ENCODE measurements at places on chromosomes 3 and 15. TPM values are rescaled to one million over a fixed set of nuclear protein-coding genes. Genes with fewer than 3 reads are reported as not detected.

DNA sequence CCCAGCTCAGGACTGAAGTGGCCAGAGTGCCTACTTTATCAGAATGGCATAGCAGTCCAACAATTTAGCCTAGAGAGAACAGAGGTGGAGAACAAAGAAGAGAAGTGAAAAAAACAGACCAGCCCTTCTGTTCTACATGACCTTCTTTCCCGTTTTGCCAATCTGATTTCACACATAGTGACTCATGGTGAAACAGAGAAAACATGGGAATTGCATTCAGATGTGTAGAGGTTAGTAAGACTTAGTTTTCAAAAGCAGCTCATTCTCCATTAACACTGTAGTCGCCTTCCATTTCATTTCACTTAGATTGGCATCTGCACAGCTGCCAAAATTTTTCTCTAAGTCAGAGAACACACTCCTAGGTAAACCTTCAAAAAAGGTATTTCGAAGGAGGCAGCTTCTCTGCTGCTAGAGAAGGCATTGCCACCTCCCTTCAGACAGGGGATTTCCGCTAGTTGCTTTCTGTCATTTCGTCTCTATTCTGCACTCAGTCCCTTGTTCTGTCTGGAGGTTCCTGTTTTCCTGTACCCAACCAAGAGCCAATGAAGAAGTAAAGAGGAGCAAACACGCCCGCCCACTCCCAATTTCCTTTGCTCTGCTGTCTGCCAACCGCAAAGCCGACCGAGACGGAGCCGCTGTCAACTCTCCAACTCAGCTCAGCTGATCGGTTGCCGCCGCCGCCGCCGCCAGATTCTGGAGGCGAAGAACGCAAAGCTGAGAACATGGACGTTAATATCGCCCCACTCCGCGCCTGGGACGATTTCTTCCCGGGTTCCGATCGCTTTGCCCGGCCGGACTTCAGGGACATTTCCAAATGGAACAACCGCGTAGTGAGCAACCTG is at the start of gene ARL6IP5:
Gene ARL6IP5 (plus strand): TSS at position 612 of the 842 bp plus-strand sequence. CDS start 111 bp downstream, at position 723.
- H3K36me3 ChIP-seq, result no peaks in the 10 kb centered on the region
- peaks cover 37% of the 10 kb centered on the region for H3K4me1 ChIP-seq
- H3K27me3 ChIP-seq, result no peaks in the 10 kb centered on the region
- peak within 1 kb of the TSS; percentile 81 for H3K4me3 ChIP-seq

DNA sequence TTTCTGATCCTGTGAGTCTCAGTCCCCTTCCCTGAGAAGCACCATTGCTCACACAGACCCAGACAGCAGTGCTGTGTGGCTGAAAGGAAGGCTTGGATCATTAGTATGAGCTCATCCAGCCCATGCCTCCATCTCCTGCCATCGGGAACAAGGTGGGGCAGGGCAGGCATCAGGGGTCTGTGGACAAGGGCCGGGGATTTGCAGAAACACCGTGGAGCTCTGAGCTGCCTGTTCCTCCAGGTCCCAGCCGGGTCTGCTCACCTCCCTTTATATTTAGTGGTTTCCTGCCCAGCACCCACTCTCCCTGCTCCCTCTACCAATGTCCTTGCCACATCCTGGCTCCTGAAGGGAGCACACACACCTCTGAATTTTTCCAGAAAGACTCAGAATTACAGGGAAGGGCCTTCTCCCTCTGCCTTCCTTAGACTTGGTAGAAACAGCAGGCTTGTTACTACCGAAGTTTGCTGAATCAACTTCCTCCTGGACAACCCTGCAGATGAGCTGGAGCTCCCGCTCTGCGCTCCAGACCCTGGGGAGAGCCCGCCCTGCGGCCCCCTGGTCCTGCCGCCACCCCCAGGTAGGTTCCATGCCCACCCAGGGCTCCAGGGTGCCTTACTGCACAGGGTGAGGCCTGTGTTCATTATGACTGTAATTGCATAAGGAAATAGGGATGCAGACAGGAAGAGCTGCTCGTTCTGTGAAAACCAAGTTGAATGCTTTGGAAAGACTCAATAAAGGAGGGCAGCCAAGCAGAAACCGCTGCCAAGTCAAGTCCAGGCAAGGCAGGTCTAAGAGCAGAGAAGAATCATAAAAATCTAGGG is 128.1 kb downstream of the NSMCE3 start:
- H3K4me1 ChIP-seq, result peaks cover 15% of the 10 kb centered on the region
- no peaks in the 10 kb centered on the region for H3K27me3 ChIP-seq
- H3K36me3 ChIP-seq, result no peaks in the 10 kb centered on the region
- H3K27ac ChIP-seq, result no peak overlapping the region
- no peak for DNase-seq
- H3K4me3 ChIP-seq, result no peak overlapping the region

DNA sequence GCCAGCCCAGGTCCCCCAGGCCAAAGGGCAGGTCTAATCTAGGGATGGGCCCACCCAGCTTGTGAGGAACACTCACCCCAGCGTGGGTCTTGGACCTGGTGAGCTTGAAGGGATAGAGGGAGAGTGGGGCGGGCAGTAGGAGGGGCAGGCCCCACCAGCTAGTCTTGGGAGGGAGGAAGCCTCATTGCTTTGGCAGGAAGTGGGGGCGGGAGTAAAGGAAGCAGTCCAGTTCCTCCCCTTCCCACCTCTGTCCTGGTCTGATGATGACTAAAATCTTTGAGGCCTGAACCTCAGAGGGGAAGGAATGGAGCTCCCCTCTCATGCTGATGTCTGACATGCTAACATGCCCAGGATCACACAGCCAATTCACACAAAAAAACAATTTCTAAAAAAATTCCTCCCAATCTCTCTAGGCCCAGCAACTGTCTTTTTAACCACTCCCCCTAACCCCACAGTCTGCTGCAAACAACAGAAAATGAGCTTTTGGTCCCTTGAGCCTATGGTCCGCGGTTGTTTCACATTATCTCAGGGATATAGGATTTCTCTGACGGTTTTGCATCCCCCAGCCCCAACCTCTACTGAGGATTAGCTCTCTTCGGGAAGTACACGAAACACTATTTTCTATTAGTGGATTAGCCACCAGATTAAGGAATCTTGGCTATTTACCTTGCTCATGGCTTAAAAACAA is 30.7 kb upstream of the DUSP7 start:
- H3K4me3 ChIP-seq, result no peak overlapping the region
- H3K27ac ChIP-seq, result no peak overlapping the region
- no peak for DNase-seq
- no peaks in the 10 kb centered on the region for H3K36me3 ChIP-seq

GRCh38 chr3:190589326-190589725 is 75.4 kb downstream of the IL1RAP start:
- no peaks in the 10 kb centered on the region for H3K36me3 ChIP-seq
- no peak for DNase-seq
- no peak overlapping the region for H3K27ac ChIP-seq

The PROS1 gene
- 4.1 TPM for total RNA-seq

DNA sequence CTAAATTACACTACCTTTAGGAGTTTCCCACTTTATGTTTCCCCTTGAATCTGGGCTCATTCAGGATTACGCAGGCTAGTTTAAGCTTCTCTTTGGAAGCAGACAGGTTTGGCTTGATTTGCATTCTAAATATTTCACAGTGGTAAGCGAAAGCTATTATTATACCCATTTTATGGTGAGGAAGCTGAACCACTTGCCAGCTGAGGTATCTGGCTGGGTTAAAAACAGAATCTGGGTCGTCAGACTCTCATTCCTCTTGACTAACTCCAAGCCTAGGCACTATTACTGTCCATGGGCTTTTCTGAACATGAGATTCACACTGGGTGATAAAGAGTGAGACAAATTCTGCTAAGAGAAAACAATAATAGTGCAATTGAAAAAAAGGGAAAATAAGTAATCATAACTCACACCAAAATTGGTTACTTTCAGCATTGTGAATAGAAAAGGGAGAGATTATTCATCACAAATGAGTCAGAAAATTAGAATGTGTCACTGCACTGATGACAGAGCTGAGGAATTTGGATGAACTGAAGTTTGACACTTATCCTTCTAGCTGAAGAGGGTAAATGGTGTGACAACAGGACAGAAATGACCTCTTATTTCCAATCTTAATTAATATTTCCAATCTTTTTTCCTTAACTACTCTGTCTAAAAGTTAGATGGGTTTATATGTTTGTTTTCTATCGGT is 211.3 kb downstream of the TIGIT start:
- peaks cover 6% of the 10 kb centered on the region for H3K4me1 ChIP-seq
- no peak overlapping the region for H3K27ac ChIP-seq
- H3K36me3 ChIP-seq, result no peaks in the 10 kb centered on the region

Measured in GM23338 (cell line).